ENCODE measurements at places on chromosomes 16 and 17.

GRCh38 chr17:4587803-4588202, 3.5 kb downstream of the SMTNL2 start:
- DNase-seq, result no peak

DNA sequence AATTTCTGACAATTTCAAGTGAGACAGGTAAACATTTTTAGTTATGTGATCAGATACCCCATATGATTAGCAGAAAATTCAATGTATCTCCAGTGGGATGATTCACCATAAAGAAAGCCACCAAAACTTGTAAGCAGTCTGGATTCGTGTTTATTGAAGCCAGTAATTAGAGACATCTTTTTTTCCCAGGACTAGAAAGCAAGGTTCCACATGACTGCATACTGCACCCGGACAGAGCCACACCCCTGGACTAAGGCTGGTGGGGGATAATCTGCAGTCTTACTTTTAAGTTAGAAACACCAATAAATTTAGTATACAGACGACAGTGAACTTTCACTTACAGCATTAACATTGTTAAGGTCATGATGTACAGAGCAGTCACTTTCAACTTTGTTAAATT, 24.2 kb upstream of the CMTM4 start:
- DNase-seq, result no peak

DNA sequence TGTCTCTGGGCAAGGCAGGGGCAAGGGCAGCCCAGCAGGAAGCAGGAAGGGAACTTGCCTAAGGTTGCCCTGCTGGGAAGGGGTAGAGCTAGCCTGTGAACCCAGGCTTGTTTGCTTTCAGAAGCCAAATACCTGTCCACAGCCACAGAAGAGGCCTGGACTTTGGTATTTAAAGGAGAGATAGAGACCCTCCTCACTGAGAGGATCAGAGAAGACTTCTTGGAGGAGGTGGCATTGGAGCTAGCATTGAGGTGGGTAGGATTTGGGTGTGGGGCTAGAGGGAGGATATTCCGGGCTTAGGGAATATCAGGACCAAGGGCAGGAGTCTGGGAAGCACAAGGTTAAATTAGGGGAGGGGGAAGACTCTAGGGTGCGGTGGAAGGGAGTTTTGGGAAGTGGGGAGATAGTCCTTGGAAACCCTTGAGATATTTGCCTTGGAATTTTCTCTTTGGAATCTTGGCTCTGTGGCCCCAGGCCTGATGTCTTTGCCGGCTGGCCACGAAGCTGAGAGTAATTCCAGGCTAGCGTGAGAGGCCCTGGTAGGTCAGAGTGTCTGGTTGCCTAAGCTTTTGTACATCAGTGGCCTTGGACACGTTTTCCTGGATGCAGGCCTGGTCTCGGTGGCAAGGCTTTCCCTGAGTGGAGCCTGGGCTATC, 13.1 kb upstream of the ETV4 start:
- no peak for DNase-seq

- no peak for DNase-seq
These were observed 19.9 kb upstream of the STH start for GRCh38 chr17:45979137-45979536.

- no peak for DNase-seq
These were observed 47.6 kb upstream of the STH start for GRCh38 chr17:45951403-45951802.

- no peak for DNase-seq
These were observed 25.4 kb downstream of the CCR7 start for GRCh38 chr17:40539711-40540411.

DNA sequence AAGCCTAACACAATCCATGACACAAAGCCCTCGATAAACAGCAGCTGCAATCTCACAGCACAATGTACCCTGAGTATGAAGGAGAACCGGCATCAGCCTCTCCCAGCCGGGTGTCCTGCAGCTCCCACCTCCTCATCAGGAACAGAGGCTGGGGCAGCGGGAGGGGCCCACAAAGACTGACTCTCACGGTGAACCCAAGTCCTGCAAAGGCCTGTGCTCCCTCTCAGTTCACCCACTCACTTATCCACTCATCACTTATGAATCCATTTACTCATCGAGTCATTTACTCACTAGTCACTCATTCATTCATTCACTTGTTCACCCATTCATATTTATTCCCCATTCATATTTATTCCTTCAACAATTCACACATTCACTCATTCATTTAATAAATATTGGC, 11.6 kb downstream of the ZNF423 start:
- no peak for DNase-seq

GRCh38 chr16:81680444-81681275, 98.4 kb upstream of the PLCG2 start:
- DNase-seq, result no peak

- no peak for DNase-seq
These were observed 132.0 kb downstream of the NLK start for GRCh38 chr17:28174352-28175046.

- no peak for DNase-seq
These were observed 22.1 kb downstream of the VAC14 start for GRCh38 chr16:70778901-70779309.

GRCh38 chr17:6870841-6871240, 39.3 kb upstream of the TEKT1 start:
- DNase-seq, result no peak

DNA sequence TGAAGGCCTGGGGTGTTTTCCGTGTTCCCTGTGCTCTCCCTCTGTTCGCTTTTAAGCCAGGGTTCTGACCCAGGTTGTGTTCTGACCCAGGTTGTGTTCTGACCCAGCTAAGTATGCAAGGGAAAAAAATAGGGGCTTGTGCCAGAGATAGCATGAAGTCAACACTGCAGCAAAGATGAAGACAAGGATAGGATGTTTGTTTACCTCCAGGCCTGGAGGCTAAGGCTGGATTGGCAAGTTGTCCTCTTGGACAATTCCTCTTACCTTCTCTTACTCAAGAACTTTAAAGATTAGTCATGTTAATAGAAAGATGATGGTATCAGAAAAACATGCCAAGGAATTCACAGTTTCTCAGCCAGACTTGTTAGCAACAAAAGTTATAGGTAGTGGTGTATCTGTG, 19.4 kb downstream of the LYRM9 start:
- DNase-seq, result no peak

DNA sequence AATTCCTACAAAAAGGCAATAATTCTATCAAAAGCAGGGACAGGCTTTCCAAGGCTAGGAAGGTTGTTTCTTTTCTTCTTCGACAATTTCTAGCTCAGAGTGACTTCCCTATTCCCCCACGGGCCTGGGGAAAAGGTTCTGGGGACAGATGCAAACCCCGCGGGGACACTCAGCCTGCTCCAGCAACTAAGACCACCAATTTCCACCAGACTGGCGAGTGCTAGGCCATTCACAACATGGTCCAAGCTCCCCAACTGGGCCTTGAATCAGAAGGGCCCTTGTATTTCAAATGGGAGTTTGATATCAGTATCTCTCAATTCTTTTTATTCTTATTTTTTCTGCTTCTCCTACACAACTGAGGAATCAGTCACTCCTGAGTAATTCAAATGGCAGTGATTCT, 86.7 kb downstream of the USP31 start:
- no peak for DNase-seq

DNA sequence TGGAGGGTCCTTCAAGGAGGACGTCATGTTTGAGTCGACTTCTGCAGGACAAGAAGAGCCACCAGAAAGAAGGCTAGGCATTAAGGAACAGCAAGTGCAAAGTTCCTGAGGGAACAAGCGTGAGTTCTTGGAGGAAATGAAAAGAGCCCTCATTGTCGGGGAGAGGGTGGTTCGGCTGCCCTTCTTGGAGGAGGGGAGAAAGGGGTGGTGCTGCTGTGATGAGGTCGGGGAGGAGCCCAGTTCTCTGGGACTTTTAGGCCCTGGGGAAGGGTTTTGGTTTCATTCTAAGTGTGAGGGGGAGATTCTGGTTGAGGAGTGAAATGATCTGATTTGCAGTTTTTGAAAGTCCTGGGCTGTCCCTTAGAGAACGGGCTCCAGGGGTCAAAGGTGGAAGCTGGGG, 4.1 kb downstream of the BICDL2 start:
- no peak for DNase-seq

DNA sequence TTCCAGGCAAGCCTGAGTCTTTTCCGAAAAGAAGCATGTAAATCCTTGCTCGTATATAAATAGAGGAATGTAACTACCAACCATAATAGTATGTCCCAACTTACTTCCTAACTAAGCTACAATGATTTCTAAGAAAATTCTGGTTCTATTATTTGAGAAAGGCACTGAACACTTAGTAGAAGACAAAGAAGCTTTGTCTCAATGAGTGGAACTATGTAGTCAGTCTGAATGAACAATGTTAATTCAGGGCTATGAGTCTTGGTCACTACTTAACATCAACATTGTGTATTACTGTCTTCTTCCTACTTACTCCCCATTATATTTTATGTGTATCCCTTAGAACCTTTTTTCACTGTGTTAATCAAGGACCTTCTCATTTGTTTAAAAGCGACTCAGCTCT, 206.0 kb downstream of the CYB561 start:
- DNase-seq, result no peak

DNA sequence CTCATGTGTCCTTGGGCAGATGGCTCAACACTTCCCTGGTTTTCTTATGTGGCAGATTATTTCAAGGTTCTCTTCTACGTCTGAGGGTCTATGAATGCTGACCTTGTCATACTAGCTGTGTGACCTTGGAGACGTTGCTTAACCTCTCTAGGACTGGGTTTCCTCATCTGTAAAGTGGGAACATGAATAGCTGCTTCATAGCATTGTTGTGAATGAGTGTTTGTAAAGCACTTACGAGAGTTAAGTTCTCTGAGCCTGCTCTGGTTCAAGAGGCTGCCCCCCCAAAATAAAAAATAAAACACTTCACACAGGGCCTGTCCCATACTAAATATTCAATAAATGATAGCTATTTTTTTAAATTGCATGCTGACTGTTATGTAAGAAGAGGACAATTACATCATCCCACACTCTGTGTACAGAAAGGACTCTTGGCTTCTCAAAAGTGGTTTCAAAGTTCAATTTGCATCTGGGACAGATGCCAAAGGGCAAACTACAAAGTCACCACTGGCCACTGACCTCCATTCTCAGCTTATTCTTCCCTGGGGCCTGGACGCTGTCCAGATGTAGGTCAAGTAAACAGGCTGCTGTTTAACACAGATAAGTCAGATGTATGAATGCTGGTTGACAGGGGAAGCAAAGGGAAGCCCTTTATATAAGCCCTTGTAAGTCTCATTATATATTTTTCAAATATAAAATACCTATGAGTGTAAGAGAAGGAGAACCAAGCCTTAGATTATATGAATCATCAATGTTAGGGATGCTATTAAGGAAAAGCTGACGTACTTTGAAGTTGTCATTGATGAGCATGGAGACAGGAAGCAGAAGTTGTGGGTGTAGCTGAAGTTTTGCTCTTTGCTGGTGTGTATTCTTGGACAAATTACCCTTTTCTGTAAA, 15.4 kb upstream of the NDEL1 start:
- peak; percentile 33 for DNase-seq

GRCh38 chr17:33012522-33013033, 20.9 kb downstream of the SPACA3 start:
- DNase-seq, result peak; percentile 36

GRCh38 chr16:75106351-75107274, 10.0 kb downstream of the LDHD start:
- DNase-seq, result no peak

DNA sequence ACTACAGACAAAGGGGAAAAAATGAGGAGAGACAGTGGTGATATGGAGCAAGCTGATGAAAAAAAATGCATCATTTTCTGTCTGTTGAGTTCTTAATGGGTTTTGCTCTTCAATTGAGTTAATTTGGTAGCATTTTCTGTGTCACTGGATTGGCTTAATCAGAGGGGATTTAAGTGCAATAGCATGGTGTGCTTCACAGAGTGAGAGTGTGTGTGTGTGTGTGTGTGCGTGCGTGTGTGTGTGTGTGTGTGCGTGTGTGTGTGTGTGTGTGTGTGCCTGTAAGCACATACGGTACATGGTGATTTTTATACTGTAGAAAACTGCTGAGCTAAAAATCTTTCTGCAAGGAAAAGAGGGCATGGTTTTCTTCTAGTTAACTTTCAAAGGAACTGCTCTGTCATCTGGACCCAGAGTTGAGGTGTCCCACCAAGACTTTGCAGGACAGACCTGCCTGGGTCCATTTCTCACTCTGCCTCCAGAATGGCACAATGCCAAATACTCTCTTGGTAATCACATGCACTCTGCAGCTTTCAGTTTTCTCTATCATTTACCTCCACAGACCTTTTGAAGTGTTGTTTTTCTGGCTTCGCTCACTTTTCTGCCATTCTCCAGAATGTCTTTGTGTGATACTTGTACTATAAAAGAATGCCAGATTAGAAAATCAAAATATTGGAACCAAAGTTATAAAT, 952.6 kb upstream of the SOX9 start:
- no peak for DNase-seq

- peak; percentile 27 for DNase-seq
These were observed 19.5 kb downstream of the PCTP start for GRCh38 chr17:55770196-55770870.

GRCh38 chr17:40425741-40426140, 8.0 kb upstream of the TOP2A start:
- DNase-seq, result no peak

DNA sequence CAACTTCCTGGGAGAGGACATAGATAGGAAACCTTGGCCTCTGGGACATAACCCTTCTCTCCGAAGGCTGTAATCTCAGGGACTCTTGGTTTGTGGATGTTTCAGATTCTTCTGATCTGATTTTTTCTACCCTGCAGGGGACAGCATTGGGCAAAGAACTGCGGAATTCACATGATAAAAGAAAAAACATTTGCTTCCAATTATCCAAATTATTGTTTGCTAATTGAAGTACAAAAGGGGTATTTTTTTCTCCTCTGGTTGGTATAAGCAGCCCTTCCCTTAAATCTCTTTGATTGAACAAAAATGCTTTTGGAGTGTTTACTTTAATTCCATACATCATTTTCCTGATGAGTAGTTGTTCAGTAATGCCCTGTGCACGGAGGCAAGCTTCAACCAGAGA, 251.7 kb upstream of the IRX3 start:
- DNase-seq, result no peak

DNA sequence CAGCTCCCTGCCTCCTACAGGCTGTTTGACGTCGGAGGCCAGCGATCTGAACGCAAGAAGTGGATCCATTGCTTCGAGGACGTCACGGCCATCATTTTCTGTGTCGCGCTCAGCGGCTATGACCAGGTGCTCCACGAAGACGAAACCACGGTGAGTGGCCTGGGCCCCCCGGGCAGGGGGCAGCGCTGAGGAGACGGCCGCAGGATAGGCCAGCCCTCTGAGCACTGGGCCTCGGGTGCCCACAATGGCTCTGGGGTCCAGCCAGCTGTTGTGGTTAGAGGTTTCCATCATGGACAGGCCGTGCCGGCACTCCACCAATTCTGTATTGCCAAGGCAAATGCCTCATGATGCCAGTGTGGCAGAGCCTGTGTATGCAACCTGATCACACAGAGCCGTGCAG, 88.6 kb downstream of the AMFR start:
- DNase-seq, result no peak

GRCh38 chr16:30131869-30132475, 9.0 kb upstream of the MAPK3 start:
- no peak for DNase-seq

DNA sequence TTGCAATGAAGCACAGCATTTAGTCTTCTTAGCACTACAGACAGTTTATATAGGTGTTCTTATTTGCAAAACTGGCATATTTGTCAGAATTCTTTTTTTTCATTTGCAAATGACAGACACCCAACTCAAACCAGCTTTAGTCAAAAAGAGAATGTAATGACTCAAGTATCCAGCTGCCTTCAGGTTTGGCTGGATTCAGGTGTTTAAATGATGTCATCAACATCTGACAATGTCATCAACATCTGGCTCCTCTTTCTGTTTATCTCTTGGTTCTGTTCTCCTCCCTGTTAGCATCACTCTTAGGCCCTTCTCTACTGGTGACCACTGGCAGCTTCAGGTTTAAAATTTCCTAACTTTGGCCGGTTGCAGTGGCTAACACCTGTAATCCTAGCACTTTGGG, 18.9 kb downstream of the TMC5 start:
- no peak for DNase-seq

GRCh38 chr17:44279346-44279665, 11.4 kb upstream of the SLC4A1 start:
- DNase-seq, result no peak

Data from GM04503 (cell line).